ENCODE measurements at places on chromosomes 1 and 21.

GRCh38 chr1:8899046-8899445, 20.6 kb upstream of the ENO1 start:
- DNase-seq: no peak

GRCh38 chr1:3679098-3679555, 26.8 kb downstream of the TP73 start:
- DNase-seq: no peak

DNA sequence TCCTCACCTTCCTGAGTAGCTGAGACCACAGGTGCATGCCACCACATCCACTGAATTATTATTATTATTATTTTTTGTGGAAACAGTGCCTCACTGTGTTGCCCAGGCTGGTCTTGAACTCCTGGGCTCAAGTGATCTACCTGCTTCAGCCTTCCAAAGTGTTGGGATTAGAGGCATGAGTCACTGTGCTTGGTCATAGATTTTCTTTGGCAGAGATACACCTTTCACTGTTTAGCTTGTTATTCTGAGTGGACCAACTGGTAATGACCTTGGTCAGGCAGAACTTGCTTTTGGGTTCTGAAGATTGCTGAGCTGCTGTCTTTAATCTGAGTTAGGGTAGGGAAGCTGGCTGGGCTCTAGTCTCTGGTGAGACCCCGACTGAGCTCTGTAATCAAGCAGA, 66.8 kb downstream of the DNAH14 start:
- DNase-seq: no peak

DNA sequence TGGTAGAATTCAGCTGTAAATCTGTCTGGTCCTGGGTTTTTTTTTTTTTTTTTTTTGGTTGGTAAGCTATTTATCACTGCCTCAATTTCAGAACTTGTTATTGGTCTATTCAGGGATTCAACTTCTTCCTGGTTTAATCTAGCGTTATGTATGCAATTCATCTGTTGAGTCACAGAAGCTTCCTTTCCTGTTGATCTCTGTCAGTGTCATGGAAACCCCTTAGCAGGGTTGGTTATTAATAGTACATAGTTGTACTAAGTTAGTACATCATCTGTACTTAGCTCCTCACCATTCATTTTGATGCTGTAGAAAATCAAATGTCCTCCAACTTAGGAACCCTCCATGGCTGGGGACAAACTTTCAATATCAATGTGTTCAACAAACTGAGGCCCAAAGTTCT, 51.0 kb upstream of the BARHL2 start:
- DNase-seq: no peak

Measured in NCI-H2227 treated with DMSO at 0.1 percent for 48 hours (cell line).